Stimulated activated CD4-positive, alpha-beta T cell treated with anti-CD3 and anti-CD28 coated beads, Interleukin-4, amount 100 ng/mL, for 24 hours (primary cell): ENCODE measurements at places on chromosomes 6 and 20.

GRCh38 chr6:2818593-2818992 lies 23.1 kb downstream of the SERPINB1 start:
- no peak for DNase-seq

- no peak for DNase-seq
Measured at GRCh38 chr6:136956590-136957544, 34.8 kb downstream of the SLC35D3 start.

DNA sequence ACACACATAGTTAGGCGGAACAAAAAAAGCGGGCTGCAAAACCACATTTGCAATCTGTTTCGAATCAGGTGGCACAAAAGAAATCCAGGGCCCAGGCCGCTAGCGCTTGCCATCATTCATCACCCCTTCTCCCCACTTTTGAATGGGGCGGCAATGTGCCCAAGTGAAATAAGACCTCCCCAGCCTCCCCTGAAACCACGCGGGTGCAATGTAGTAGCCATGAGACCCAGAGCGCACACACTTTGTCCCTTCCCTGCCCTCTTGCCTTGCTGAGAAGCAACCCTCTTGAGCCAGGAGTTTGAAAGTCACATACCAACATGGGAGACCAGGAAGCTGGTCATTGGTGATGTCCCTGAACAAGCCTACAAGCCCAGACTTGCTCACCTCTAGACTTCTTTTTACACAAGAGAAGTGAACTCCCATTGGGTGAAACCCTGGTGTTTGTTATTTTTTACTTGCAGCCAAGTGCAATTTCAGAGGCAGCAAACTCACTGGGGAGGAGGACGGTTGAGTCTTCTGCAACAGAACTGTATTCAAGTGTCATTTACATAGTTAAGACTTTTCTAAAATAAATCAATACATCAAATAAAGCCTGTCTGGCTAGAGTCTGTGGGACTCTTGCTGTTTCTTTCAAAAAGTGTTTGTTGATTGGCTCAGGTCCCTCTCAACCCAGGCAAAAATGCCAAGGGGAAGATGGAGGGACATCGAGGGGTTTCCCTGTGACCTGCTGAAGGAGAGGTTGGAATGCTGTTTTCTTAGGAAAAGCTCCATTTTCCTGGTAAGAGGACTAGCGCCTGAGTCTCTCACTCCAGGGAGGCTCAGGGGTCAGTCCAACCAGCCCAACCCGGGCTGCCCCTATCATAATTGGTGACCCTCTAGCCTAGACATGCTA lies 138.1 kb upstream of the PTPN1 start:
- no peak for DNase-seq

DNA sequence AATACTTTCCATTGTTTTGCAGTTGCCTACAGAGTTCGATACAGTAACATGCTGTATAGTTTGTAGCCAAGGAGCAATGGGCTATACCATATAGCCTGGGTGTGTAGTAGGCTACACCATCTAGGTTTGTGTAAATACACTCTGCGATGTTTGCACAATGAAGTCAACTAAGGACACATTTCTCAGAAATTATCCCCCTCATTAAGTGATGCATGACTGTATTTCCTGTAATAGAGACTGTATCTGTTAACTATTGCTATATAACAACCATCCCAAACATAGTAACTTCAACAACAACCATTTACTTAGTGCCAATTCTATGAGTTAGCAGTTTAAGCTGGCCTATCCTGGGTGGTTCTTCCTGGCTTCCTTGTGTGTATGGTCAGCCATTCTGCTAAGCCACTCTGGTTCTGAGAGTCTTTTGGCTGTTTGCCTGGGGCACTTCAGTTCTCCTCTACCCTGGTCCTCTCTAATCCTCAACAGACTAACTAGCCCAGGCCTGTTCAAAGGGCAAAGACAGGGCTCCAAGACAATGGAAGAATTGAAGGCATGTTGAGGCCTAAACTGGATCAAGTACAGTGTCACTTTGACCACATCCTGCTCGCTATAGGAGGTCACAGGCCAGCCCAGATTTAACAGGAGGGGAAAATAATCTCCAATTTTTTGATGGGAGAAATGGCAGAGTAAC lies 124.0 kb downstream of the PLCB1 start:
- no peak for DNase-seq

DNA sequence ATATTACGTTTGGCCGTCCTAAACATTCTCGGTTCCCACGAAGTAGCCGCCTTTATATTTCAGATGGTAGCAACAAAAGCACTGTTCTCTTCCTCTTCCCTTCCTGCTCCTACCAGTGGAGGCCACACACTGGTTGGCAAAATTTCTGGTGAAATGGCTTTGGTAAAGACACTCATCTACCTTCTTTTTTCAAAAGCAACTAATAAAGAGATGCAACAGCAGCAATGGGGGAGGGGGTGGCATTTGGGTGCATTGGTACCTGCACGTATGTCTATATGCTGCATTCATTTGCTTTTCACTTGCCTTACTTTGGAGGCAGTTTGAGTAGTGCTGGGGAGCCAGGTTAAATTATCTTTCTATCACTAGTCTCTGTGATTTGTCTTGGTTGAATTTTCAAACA lies 6.0 kb downstream of the POU3F2 start:
- no peak for DNase-seq

DNA sequence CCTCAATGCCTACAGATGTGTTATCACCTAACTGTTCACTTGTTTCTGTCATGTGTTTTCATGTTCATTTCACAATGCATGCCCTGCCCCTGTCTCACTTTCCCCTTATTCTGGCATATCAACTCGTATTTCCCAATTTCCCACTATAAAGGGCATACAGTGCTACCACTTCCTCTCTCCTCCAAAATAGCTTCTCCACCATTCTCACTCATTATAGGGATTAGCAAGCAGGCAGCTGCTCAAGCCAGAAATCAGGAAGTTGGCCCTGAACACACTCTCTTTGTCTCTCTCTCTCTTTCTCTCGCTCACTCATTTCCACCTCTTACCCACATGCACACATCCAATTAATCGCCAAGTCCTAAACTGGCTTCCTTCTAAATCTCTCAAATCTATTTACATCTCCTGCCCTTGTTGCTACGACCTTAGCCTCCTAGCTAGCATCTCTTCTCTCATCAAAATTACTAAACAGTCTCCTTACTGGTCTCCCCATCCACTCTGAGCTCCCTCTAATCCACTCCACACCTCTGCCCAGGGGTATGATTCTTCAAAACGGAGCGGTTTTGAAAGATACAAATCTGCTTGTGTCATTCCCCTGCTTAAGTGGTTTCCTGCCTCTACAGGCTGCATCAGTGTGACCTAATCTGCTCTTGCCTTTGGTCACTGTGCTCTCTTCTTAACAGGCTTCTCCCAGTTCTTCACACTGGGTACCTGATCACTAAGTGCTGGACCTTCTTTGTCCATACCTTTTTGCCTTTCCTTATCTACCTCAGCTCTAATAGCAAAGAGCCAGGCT lies 196.2 kb downstream of the BTBD9 start:
- DNase-seq, result no peak
